ENCODE measurements at places on chromosomes 6 and 20. TPM values are rescaled to one million over a fixed set of nuclear protein-coding genes. Genes with fewer than 3 reads are reported as not detected.

Gene BPIFA1
- total RNA-seq: not detected

Gene CYP39A1
- 7.4 TPM for total RNA-seq

Gene F13A1
- total RNA-seq: 58.4 TPM

Gene RSPH9
- 1.2 TPM for total RNA-seq

Gene RAB44
- total RNA-seq: 1.5 TPM

Gene EPHA7
- total RNA-seq: 29.5 TPM

Gene UNC5CL
- 14.6 TPM for total RNA-seq

Gene CDH4
- total RNA-seq: 4.8 TPM

Gene GABRR1
- total RNA-seq: 2.0 TPM

Gene BPI
- total RNA-seq: 6.4 TPM

Gene ZBP1
- total RNA-seq: 0.23 TPM

Gene DLL1
- total RNA-seq: 16.8 TPM

Gene PKIB
- 2.3 TPM for total RNA-seq

Gene CFAP61
- 7.1 TPM for total RNA-seq

Gene MCHR2
- total RNA-seq: not detected

Gene RARS2
- total RNA-seq: 30.9 TPM

Gene ERVFRD-1
- total RNA-seq: not detected

Gene PACSIN1
- 0.29 TPM for total RNA-seq

Gene CLPSL1
- total RNA-seq: not detected

Gene PDE10A
- total RNA-seq: 38.2 TPM

Gene RHAG
- total RNA-seq: 6.7 TPM

Gene MCCD1
- 9.8 TPM for total RNA-seq

Gene LPA
- total RNA-seq: 0.06 TPM

Gene IL17A
- total RNA-seq: not detected

Gene VSTM2L
- total RNA-seq: 4.7 TPM

Gene SMOC2
- 31.0 TPM for total RNA-seq

Gene LY6G6C
- total RNA-seq: not detected

Gene RIMS1
- 3.2 TPM for total RNA-seq

Gene HLA-DRB5
- 1.8 TPM for total RNA-seq

Gene GNAS-AS1
- 2.6 TPM for total RNA-seq

Gene TP53TG5
- 0.12 TPM for total RNA-seq

Gene PLN
- total RNA-seq: 9.8 TPM

Gene SLC25A27
- 31.8 TPM for total RNA-seq

Gene SLC4A11
- total RNA-seq: 1.9 TPM

Gene EBF4
- 18.3 TPM for total RNA-seq

Gene SPTLC3
- 14.4 TPM for total RNA-seq

Gene FHL5
- total RNA-seq: 0.93 TPM

Gene PANK2
- total RNA-seq: 42.0 TPM

Gene TMEM74B
- total RNA-seq: 2.7 TPM

Gene CD24
- 592 TPM for total RNA-seq

Gene PCMTD2
- total RNA-seq: 96.7 TPM

Gene DEFB119
- not detected for total RNA-seq

Gene SLC16A10
- 37.0 TPM for total RNA-seq

Gene CTNNBL1
- total RNA-seq: 27.1 TPM

Gene LTV1
- 12.9 TPM for total RNA-seq

Gene SULF2
- total RNA-seq: 72.6 TPM

Gene BPIFA2
- not detected for total RNA-seq

Gene MED20
- 27.2 TPM for total RNA-seq

Gene PXDC1
- total RNA-seq: 22.7 TPM

Gene PROKR2
- not detected for total RNA-seq

Gene APOM
- total RNA-seq: 24.0 TPM

Gene LGSN
- 0.41 TPM for total RNA-seq

Gene EGFL8
- 14.0 TPM for total RNA-seq

Gene DEF6
- total RNA-seq: 9.1 TPM

Data from metanephros (tissue), 2 donors.